ENCODE measurements at places on chromosomes 2 and 18.

GRCh38 chr18:49731860-49732311 lies 81.4 kb downstream of the ACAA2 start:
- DNase-seq = no peak

DNA sequence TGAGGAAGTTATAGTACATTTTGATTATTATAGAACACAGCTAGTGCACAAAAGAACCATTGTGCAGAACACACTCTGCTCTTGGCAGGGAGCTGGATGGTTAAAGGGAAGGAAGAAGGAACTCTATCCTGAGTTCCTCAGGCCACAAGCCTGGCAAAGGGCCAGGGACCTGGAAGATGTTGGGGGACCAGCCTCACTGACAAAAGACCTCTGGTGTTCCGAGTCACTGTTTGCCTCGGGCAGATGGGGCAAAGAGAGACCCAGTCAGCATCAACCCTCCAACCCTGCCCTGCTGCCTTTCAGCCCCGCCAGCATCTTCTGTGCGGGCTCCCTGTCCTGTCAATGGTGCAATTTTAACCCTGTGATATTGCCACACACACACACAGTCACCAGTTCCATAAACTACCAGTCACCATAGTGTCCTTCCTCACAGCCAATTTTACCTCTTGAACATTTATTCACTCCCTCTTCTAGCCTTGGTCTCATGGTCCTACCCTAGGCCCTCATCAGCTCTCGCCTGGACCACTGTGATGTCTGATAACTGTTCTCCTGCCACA lies 21.9 kb downstream of the NEMP2 start:
- no peak for DNase-seq

DNA sequence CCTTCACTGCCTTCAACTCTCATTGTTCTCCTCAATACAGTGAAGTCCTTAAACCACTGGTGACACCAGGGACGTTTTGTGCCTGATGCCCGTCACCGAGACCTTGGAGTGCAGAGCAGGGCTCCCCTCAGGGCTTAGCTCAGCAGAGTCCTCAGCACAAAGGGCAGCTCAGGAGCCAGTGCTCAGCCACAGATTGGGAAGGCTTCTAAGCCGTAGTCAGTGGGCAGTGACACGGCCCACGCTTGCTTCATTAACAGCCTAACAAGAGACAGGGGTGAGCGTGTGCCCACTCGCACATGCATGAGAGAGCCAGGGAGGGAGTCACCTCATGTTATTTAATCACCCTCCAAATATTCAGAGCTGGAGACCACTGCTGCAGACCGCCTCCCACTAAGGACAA lies 137.5 kb downstream of the SH3RF3 start:
- no peak for DNase-seq

GRCh38 chr2:132415256-132415914 lies 1.2 kb upstream of the GPR39 start:
- no peak for DNase-seq

DNA sequence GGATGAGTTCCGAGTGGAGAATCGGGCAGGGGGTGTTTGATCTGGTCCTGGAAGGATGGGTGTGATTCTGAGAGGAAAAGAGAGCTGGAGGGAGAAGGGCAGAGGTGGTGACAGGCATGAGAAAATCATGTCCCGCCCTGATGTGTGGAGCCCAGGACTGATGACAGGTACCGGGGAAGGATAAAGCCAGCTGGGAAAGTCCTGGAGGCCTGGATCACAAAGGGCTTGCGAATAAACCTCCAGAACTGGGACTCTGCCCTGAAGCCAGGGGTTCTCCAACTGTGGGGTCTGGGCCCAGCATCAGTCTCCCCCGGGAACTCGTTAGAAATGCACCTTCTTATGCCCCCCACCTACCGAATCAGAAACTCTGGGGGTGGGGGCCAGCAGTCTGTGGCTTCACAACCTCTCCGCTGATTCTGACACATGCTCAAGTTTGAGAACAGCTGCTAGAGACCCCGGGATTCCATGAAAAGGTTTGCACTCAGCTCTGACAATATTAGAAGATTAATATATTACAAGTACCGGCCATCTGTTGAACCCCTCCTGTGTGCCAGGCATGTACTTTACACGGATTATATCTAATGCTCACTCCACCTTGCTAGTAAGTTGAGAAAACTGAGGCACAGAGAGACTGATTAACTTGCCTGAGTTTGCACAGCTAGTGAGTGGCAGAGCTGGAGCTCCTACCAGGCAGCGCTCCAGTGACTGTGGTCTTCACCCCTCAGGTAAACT lies 8.0 kb downstream of the TNFRSF11A start:
- DNase-seq = no peak

DNA sequence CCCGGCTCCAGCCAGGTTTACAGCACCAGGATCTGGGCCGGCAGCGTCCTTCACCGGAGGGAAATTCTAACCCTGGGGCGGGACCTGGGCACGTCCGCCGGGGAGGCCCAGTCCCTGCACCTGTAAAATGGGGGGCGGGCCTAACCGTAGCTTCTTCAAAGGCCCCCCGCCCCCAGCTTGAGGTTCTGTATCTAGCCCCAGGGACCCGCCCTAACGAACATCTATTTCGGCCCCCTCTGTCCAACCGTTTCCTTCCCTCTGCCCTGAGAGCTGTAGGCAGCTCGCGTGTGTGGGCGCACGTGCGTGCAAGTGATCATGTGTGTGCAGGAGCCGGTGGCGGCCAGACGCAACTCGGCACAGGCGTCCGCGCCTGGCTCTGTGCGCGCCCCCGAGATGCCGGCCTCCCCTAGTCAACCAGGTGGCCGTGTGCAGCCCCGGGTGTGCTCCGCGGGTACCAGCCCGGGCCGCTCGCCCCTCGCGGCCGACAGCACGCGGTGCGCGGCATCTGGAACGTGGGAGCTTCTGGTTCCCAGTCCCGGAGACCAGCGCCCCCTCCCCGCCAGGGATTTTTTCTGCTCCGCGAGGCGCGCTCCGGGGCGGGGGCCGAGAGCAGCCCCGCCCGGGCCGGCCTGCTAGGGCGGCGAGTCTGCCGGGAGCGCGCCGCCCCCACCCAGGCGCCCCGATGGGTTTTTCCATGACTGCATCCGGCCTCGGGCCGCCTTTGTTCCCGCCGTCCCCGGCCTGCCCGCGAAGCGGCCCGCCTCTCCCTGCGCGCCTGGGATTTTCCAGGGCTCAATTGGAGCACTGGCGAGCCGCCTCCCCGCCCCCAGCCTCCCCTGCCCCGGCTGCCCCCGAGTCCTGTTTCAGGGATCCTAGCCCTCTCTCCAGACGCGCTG lies 21.2 kb downstream of the TEX44 start:
- DNase-seq = peak; percentile 59

GRCh38 chr2:121866789-121867188 lies 111.3 kb downstream of the TSN start:
- DNase-seq = no peak

GRCh38 chr2:114661971-114662939 lies 219.8 kb downstream of the DPP10 start:
- no peak for DNase-seq

DNA sequence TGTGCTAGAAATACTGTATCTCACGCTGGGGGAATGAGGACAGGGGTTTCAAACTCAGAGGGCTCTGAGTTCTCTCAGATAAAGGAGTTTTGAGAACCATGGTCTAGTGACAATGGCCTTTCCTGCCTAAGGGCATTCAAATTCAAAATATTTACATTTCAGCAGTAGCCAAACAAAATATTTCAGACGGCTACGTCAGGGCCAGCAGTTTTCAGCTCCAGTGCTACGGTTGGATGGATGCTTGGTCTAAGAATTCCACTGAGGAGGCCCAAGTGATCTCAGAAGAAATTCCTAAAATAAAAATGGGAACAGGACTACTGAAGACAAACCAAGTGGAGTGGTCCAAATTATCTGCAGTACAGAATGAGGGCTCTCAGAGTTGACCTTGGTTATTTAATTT lies 41.1 kb upstream of the SCG2 start:
- DNase-seq = no peak

DNA sequence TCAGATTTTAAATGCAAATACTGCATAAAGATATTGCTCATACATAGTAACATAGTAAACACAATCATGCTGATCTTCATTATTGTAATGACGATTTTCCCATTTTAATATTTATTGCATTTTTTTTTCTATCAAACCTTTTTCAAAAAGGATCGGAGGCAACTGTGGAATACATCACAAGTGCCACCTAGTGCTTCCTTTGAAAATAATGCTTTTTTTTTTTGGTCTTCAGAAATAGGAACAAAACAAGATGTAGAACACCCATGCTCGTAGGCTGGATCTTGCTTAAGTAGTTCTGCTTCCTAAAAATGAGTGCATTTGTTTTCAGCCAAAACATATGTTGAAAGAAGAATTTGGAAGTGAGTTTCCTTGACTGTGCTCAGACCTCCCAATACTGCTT lies 35.7 kb upstream of the GPR155 start:
- no peak for DNase-seq

DNA sequence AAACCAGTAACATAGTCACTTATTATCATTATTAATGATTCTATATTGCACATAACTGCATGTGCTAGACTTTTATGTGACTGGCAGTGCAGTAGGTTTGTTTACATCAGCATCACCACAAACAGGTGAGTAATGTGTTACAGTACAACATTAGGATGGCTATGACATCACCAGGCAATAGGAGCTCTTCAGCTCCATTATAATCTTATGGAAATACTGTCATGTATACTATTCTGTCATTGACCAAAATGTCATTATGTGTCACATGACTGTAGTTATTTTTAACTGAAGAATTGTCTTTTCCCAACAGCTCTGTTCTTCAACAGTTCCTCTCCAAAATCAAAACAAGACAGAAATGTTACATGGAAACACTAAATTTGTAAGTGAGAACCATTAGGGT lies 96.3 kb downstream of the C18orf54 start:
- DNase-seq = no peak

Data from amniotic stem cell (primary cell).